ENCODE measurements at places on chromosomes 2 and 18. TPM values are rescaled to one million over a fixed set of nuclear protein-coding genes. Genes with fewer than 3 reads are reported as not detected.

Gene MYO3B
- polyA plus RNA-seq = 0.08 TPM

Gene GCKR
- 4.0 TPM for polyA plus RNA-seq

Gene NLRC4
- 0.12 TPM for polyA plus RNA-seq

Gene MTHFD2
- 11.1 TPM for polyA plus RNA-seq

Gene NTSR2
- not detected for polyA plus RNA-seq

Gene MYO7B
- polyA plus RNA-seq = 0.09 TPM

Gene SKA1
- 3.1 TPM for polyA plus RNA-seq

Gene SDC1
- polyA plus RNA-seq = 239 TPM

Gene SLC23A3
- polyA plus RNA-seq = 1.2 TPM

Gene GCFC2
- 8.3 TPM for polyA plus RNA-seq

Gene CXCR2
- polyA plus RNA-seq = 23.8 TPM

Gene RAPGEF4
- polyA plus RNA-seq = 1.7 TPM

Gene ZNF521
- 1.2 TPM for polyA plus RNA-seq

Gene TAF4B
- polyA plus RNA-seq = 1.8 TPM

Gene C2orf80
- not detected for polyA plus RNA-seq

Gene NPAS2
- polyA plus RNA-seq = 70.0 TPM

Gene KLF11
- polyA plus RNA-seq = 1.7 TPM

Gene EFR3B
- 0.12 TPM for polyA plus RNA-seq

Gene LONRF2
- 0.33 TPM for polyA plus RNA-seq

Gene GAD1
- polyA plus RNA-seq = 0.65 TPM

Gene ABCG5
- not detected for polyA plus RNA-seq

Gene MITD1
- 25.0 TPM for polyA plus RNA-seq

Gene HOXD1
- polyA plus RNA-seq = 0.43 TPM

Gene SERPINB2
- 186 TPM for polyA plus RNA-seq

Gene PRPF40A
- polyA plus RNA-seq = 26.1 TPM

Gene GYPC
- polyA plus RNA-seq = 23.7 TPM

Gene RESP18
- polyA plus RNA-seq = not detected

Gene HRH4
- polyA plus RNA-seq = not detected
